ENCODE measurements at places on chromosomes 12 and 14. TPM values are rescaled to one million over a fixed set of nuclear protein-coding genes. Genes with fewer than 3 reads are reported as not detected.

DNA sequence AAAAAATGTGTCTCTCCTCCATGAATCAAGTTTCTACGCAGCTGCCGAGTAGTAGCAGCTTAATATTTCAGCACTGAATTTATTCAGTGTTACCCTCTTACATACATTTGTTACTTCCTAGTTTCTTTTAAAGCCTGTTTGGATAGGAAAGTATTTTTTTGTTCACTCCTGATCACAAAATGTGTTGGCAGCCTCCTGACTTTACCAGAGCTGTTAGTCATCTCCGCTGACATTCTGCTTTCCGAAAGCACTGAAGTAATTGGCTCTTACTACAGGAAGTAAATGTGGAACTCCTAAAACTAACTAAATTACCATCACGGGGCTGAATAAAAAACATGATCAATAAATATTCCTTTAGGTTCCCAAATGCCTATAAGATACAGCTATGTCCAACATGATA, 225.5 kb downstream of the EPS8 start:
- peak overlapping the region; percentile 94 for H3K27ac ChIP-seq
- peak; percentile 23 for DNase-seq
- H3K4me3 ChIP-seq: peak overlapping the region; percentile 76
- H3K4me1 ChIP-seq: peaks cover 50% of the 10 kb centered on the region
- peaks cover 10% of the 10 kb centered on the region for H3K36me3 ChIP-seq
- H3K27me3 ChIP-seq: no peaks in the 10 kb centered on the region

Gene STYK1
- total RNA-seq: 0.56 TPM

Gene BEGAIN
- total RNA-seq: 6.6 TPM

Gene SLC6A13
- 0.40 TPM for total RNA-seq

Gene ANO2
- not detected for total RNA-seq

Gene MYF5
- not detected for total RNA-seq

Gene AMN
- total RNA-seq: 2.0 TPM

Gene ADIPOR2
- total RNA-seq: 62.9 TPM

DNA sequence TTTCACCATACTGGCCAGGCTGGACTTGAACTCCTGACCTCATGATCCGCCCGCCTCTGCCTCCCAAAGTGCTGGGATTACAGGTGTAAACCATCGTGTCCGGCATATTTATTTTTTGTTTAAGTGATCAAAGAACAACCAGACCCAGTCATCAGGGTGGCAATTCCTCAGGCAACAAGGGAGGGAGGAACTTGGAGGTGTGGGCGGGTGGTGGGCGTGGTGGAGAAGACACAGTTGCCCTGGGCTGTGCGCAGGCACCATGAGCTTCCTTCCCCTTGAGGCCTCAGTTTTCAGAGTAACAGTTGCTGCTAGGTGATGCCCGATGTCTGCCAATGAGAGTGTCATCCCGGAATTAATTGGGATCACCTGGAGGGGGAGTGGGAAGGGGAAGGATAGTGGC, 191.7 kb downstream of the ALG10 start:
- H3K4me1 ChIP-seq: peaks cover 5% of the 10 kb centered on the region
- H3K27ac ChIP-seq: no peak overlapping the region
- no peak for DNase-seq
- no peak overlapping the region for H3K4me3 ChIP-seq

Gene LYZ
- not detected for total RNA-seq

DNA sequence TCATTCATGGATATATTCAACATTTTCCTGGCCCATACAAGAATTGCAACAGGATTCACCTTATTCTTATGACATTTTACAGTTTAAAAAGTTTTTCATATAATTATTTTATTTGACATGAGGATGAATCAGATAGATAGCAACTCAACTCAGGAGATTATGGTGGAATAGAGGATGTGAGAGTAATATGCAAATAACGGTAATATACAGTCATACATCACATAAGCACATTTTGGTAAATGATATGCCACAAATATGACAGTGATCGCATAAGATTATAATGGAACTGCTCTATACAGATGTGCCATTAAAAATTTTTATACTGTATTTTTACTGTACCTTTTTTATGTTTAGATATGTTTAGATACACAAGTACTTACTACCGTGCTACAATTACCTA, 24.1 kb upstream of the CRADD start:
- no peaks in the 10 kb centered on the region for H3K4me1 ChIP-seq
- H3K27ac ChIP-seq: no peak overlapping the region
- H3K27me3 ChIP-seq: no peaks in the 10 kb centered on the region
- no peak for DNase-seq
- peaks cover 2% of the 10 kb centered on the region for H3K36me3 ChIP-seq

GRCh38 chr14:35044939-35045797, 904 bp upstream of the FAM177A1 start:
- H3K27me3 ChIP-seq: no peaks in the 10 kb centered on the region
- no peak for DNase-seq
- H3K4me1 ChIP-seq: peaks cover 27% of the 10 kb centered on the region
- peak overlapping the region; percentile 94 for H3K4me3 ChIP-seq

DNA sequence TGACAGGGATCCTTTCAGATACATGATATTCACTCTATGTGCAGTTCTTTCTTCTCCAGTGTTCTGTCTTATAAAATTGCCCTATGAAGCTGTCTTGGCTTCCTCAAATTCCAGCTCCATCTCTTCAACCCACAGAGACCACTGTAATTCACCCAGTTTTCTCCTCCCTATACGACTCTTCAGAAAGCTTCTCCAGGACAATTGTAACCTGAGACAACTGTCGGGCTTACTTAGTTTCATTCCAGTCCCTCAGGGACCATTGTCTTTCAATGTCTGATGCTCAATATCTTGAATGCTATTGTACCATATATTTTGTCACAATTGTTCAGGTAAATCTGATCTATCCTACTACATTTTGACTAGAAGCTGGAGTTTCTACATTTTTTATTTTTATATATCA, 345.3 kb downstream of the RPL10L start:
- no peaks in the 10 kb centered on the region for H3K4me1 ChIP-seq
- no peak overlapping the region for H3K27ac ChIP-seq
- no peaks in the 10 kb centered on the region for H3K36me3 ChIP-seq
- no peak for DNase-seq
- no peaks in the 10 kb centered on the region for H3K27me3 ChIP-seq
- no peak overlapping the region for H3K4me3 ChIP-seq

Gene MBIP
- total RNA-seq: 33.1 TPM

DNA sequence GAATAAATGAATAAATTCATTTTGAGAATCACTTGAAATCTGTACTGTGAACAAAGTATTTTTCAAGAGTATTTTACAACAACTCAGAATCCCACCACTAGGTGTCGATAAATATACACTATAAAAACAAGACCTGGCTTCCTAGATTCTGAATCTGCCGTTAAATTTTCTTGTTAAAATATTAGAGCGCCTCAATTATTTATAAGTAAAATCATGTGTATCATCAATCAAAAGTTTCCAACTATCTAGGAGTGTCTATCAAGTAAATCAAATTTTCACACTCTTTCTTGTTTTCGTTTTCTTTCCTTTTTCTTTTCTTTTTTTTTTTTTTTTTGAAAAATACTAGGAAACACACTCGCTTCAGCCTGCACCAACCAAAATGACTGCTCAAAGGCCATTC, 179.2 kb upstream of the DCN start:
- H3K4me3 ChIP-seq: no peak overlapping the region
- peaks cover 4% of the 10 kb centered on the region for H3K27me3 ChIP-seq
- H3K36me3 ChIP-seq: no peaks in the 10 kb centered on the region
- no peak overlapping the region for H3K27ac ChIP-seq
- no peak for DNase-seq
- H3K4me1 ChIP-seq: no peaks in the 10 kb centered on the region

DNA sequence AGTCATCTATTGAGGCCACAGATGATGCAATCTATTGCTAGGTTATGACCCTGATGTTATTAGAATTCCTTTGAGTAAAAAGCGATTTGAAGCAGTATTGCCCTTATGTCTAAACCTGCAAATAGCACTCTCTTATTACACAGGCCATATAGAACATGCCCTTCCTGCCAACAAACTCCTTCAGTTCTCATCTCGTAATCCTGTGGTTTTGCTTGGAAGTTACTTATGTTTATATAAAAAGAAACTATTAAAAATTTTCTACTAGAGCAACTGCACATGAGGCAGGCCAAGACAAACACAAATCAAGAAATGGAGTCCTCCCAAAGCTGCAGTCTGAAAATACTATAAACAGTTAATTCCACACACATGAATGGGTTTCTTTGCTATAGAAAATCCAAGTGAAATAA, 1200.2 kb downstream of the LRFN5 start:
- H3K4me3 ChIP-seq: no peak overlapping the region
- H3K27ac ChIP-seq: no peak overlapping the region
- no peaks in the 10 kb centered on the region for H3K27me3 ChIP-seq
- H3K4me1 ChIP-seq: no peaks in the 10 kb centered on the region
- no peak for DNase-seq

DNA sequence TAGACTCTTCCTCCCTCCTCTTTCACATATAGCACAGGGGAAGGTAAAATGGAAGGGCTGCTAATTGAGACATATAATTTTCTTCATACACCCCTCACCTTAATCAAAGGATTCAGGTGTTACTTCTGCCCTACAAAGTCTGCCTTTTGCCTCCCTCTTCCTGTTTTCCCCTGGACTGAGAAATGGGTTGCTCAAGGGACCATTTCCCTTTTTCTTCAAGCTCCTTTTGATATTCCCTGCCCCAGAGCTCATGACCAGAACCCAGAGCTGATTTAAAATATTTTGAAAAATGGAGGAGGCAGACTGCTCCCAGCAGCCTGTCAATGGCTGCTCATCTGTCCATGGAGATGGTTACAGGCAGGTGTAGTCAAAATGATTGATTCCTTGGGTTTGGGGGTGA, 6.3 kb upstream of the PIP4K2C start:
- H3K27me3 ChIP-seq: peaks cover 5% of the 10 kb centered on the region
- no peak for DNase-seq
- H3K4me3 ChIP-seq: no peak overlapping the region
- H3K36me3 ChIP-seq: no peaks in the 10 kb centered on the region

- H3K36me3 ChIP-seq: no peaks in the 10 kb centered on the region
- DNase-seq: no peak
- H3K27me3 ChIP-seq: peaks cover 4% of the 10 kb centered on the region
- H3K27ac ChIP-seq: no peak overlapping the region
- H3K4me3 ChIP-seq: no peak overlapping the region
- H3K4me1 ChIP-seq: no peaks in the 10 kb centered on the region
Measured at GRCh38 chr14:56065621-56066290, 52.5 kb upstream of the PELI2 start.

Gene ADAMTS20
- total RNA-seq: not detected

- no peaks in the 10 kb centered on the region for H3K36me3 ChIP-seq
- no peak overlapping the region for H3K4me3 ChIP-seq
- DNase-seq: no peak
Measured at GRCh38 chr12:105947906-105948305, 190.8 kb downstream of the NUAK1 start.

GRCh38 chr12:29299633-29300032, 81.3 kb downstream of the ERGIC2 start:
- no peaks in the 10 kb centered on the region for H3K36me3 ChIP-seq
- no peaks in the 10 kb centered on the region for H3K4me1 ChIP-seq
- H3K4me3 ChIP-seq: no peak overlapping the region
- DNase-seq: no peak
- H3K27me3 ChIP-seq: no peaks in the 10 kb centered on the region

GRCh38 chr12:113880988-113881962, 84.8 kb downstream of the RBM19 start:
- no peak for DNase-seq
- no peak overlapping the region for H3K27ac ChIP-seq
- H3K36me3 ChIP-seq: peaks cover 32% of the 10 kb centered on the region
- no peaks in the 10 kb centered on the region for H3K4me1 ChIP-seq
- H3K4me3 ChIP-seq: no peak overlapping the region

Gene CEBPE
- total RNA-seq: 0.68 TPM

Gene SOX5
- not detected for total RNA-seq

- no peaks in the 10 kb centered on the region for H3K27me3 ChIP-seq
- H3K4me1 ChIP-seq: no peaks in the 10 kb centered on the region
- no peak for DNase-seq
- no peak overlapping the region for H3K27ac ChIP-seq
Measured at GRCh38 chr14:71190770-71191374, 283.6 kb downstream of the PCNX1 start.

DNA sequence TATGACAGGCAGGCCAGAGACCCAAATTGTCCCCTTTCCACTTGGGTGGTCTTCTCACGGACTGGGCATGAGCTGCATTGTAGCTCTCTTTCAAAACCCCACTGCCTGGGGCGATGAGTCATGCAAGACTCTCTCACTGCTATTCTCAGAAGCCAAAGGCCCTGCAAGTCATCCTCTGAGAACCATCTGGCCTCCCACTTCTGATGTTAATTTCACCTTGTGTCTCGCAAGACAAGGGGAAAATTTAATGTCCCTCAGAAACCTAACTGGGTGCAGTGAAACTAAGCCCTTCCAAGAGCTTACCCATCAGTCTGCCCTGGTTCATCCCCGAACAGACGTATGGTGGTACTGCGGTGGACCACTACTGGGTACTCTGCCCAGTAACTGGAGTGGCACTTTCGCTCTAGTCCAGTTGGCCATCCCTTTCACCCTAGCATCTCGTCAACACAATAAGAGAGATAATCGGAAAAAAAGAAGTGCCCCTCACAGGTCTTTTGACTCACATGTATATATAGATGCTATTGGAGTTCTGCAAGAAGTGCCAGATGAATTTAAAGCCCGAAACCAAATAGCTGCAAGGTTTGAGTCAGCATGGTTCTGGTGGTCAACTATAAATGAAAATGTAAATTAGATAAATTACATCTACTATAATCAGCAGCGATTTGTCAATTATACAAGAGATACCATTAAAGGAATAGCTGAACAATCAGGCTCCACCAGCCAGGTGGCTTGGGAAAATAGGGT, 31.3 kb upstream of the LALBA start:
- no peak for DNase-seq
- no peak overlapping the region for H3K27ac ChIP-seq

DNA sequence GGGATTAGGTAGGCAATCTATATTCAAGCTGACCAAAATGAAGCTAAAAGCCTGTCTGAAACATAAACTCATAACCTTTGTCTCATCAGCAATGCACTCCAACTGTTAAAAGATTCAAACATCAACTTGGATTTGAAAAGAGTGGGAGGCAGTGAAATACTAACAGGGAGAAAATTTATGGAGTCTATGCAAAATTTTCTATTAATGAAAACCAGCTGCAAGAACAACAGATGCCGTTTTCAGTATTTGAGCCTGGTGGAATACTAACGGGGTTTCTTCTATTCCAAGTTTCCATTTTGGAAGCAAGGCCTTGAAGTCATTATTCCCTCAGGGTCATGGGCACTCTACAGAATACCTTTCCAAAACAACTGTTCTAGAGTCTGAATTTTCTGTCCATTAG, 88.3 kb downstream of the LRP6 start:
- H3K36me3 ChIP-seq: peaks cover 13% of the 10 kb centered on the region
- H3K27ac ChIP-seq: no peak overlapping the region
- H3K27me3 ChIP-seq: no peaks in the 10 kb centered on the region
- DNase-seq: no peak
- H3K4me3 ChIP-seq: no peak overlapping the region

Gene TSPAN8
- total RNA-seq: not detected

GRCh38 chr12:23931176-23931575, 18.3 kb downstream of the SOX5 start:
- no peaks in the 10 kb centered on the region for H3K36me3 ChIP-seq
- no peaks in the 10 kb centered on the region for H3K27me3 ChIP-seq
- H3K4me1 ChIP-seq: no peaks in the 10 kb centered on the region
- no peak overlapping the region for H3K27ac ChIP-seq
- no peak for DNase-seq

Gene OR4Q2
- not detected for total RNA-seq
